Stomach (tissue), 19 donors: ENCODE measurements at places on chromosomes 12 and 14. TPM values are rescaled to one million over a fixed set of nuclear protein-coding genes. Genes with fewer than 3 reads are reported as not detected.

Gene DLGAP5
- 0.61 TPM for polyA plus RNA-seq

Gene COL2A1
- polyA plus RNA-seq, result 6.0 TPM

Gene LMNTD1
- polyA plus RNA-seq, result not detected

Gene ATL1
- 3.5 TPM for polyA plus RNA-seq

Gene CLEC2A
- polyA plus RNA-seq, result not detected

Gene NTN4
- polyA plus RNA-seq, result 10.5 TPM

Gene SCN8A
- 0.31 TPM for polyA plus RNA-seq

Gene PELI2
- polyA plus RNA-seq, result 4.7 TPM

Gene CACNA2D4
- 3.2 TPM for polyA plus RNA-seq

Gene INHBC
- polyA plus RNA-seq, result not detected

Gene SALL2
- polyA plus RNA-seq, result 3.1 TPM

Gene SYNE3
- polyA plus RNA-seq, result 0.58 TPM

Gene RBP5
- 3.3 TPM for polyA plus RNA-seq

Gene TMEM253
- polyA plus RNA-seq, result 1.1 TPM

Gene RPS6KA5
- polyA plus RNA-seq, result 1.6 TPM

Gene KLHDC1
- polyA plus RNA-seq, result 3.0 TPM
